ENCODE measurements at places on chromosomes 5 and 9. TPM values are rescaled to one million over a fixed set of nuclear protein-coding genes. Genes with fewer than 3 reads are reported as not detected.

The ADAMTSL2 gene
- not detected for polyA plus RNA-seq

The WDR31 gene
- polyA plus RNA-seq, result 2.0 TPM

The B4GALT1 gene
- 82.0 TPM for polyA plus RNA-seq

The NR4A3 gene
- 2.0 TPM for polyA plus RNA-seq

The CACNA1B gene
- 0.01 TPM for polyA plus RNA-seq

The MYMK gene
- polyA plus RNA-seq, result not detected

The CAVIN4 gene
- 0.21 TPM for polyA plus RNA-seq

DNA sequence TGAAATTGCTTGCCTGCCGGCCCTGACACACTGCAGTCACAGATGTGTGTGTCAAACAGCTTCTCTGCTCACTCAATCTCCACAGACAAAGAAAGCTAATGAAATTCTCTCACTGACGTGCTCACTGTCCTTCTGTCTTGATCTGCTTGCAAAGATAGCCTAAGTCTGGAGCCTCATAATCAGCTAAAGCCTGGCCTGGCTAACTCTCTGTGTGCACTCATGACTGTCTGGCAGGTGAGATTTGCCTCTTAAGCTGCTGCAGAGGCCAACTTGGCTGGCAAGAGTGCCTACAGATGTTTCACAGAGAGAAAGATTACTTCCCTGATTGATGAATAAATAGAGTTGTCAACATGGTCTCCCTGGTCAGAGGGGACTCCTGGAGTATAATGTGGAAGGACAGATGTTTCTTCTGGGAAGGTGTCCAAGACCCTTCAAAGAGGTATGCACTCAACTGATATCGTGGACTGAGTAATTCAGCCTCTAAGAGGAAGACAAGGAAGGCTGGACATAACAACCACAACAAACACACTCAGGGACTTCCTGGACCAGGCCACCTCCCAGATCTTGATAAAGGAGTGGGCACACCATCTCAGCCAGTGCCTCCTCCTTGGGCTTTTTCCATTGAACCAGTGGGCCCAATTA, 362.0 kb downstream of the SPOCK1 start:
- DNase-seq, result no peak

DNA sequence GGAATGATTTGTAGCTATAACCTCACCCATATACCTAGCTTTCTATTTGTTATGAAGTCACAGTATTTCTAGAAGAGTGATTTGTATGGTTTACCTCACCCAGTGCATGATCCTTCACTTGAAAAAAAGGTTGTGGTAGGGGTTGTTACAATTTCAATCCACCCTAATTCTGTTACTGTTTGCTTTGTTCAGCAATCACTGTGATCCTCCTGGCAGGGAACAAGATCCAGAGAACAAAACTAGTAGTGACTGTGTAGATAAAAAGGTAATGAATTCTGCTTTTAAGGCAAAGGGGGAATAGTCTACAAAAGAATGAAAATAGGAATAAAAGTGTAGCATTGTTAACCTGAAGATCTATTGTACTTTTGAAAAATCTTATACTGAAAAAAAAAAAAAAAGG, 191.3 kb upstream of the SH3GL2 start:
- no peak for DNase-seq

DNA sequence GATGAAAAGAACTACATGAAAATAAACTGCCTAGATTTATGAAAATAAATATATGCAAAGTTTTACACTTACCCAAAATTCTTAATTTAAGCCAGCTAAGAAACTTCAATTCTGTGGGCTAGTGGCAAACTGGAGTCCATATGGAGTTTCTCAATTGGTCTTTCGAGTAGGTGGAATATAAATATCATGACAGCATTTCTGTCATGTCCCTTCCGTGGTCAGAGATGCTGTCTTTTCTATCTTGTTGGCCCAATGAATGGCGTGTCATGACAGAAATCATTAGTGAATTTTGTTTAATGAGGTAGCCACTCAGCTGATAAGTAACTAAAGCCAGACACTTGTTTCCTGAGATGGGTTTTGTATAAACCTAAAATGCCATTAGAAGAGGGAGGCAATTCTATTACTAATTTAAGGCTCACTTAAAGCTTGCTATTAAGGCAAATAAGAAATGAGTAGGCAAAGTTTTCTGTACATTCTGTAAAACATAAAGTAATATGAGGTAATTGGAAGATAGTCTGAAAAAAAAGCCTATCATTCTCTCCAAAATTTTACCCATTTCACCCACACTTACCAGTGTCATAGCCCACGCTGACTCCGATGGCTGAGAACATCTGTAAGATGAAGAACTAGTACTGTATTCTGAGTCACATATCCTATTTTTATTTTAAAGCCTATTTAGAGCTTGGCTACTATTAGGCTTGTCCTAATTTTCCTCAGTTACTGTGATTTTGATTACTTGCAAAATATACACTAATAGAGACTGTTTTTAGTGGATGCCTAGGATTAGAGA, 419.3 kb upstream of the MEF2C start:
- no peak for DNase-seq

DNA sequence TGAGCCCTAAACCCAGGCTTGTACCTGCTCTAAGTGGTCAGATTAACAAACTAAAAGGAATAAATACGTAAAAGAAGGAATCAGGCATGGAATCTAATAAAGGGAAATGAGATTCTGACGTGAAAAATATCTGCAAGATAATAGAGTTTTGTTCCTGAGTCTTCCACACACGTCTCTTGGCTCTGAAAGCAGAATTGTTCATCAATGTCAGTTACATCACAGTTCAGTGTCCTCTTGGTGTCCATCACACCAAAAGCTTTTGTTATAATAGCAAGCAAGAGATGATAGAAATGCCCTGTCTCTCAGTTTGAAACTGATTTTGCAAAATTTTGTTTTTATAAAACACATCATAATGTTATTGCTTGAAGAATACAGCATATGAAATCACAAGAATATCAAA, 34.7 kb upstream of the NMUR2 start:
- no peak for DNase-seq

DNA sequence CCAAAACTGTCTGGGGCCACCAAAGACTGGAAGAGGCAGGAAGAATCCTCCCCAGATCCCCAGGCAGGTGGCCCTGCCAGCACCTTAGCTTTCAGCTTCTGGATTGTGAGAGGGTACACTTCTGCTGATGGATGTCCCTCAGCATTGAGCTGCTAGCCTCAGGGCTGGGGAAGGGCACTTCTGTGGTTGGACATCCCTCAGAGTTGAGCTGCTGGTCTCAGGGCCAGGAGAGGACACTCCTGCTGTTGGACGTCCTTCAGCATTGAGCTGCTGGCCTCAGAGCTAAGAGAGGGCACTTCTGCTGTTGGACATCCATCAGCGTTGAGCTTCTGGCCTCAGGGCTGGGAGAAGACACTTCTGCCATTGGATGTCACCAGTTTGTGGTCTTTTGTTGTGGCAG, 83.8 kb upstream of the FCN1 start:
- no peak for DNase-seq

DNA sequence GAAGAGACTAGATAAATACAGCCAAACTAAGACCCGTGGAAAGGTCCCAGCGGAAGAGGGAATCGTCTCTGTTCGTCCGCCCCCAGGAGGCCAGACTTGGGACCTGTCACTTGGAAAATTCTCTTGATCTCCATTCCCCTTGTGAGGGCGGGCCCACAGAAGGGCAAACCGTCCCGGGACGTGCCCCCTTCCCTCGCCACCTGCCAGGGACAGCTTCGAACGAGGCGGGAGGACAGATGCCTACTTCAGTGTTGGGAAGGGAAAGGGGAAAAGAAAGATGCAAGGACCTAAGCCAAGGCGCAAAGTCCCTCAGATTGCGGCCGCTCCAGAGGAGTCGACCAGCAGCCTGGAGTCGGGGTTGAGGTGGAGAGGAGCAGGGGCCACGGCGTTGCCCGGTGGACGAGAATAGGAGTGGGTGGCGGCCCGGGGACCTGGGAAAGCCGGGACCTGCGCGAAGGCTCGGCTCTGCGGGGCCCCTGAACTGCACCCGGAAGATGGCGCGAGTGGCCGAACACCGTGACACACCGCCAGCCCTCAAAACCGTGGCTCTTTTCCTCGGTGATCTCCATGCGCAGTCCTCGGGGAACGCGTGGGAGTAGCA, 4.4 kb upstream of the EBF1 start:
- DNase-seq, result no peak

DNA sequence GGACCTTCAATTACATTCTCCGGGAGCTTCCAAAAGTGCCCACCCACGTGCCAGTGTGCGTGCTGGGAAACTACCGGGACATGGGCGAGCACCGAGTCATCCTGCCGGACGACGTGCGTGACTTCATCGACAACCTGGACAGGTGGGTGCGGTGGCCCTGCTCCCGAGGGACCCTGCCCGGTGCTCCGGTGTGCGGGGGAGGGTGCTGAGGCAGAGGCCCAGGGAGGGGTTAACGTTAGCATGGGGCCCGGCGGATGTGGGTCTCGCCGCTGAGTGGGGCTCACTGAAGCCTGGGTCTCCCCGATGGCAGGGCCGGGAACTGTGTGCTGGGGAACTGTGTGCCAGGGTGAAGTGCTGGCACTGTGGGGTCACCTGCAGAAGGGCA, 10.6 kb upstream of the AJM1 start:
- no peak for DNase-seq

DNA sequence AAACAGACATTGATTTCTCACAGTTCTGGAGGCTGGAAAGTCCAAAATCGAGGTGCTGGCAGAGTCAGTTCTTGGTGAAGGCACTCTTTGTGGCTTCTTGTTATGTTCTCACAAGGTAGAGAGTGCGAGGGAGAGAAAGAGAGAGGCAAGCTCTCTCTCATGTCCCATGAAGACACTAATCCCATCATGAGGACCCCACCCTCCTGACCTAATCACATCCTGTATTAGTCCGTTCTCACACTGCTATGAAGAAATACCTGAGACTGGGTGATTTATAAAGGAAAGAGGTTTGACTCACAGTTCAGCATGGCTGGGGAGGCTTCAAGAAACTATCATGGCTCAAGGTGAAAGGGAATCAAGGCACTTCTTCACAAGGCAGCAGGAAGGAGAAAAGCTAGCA, 5.7 kb upstream of the AMACR start:
- no peak for DNase-seq

GRCh38 chr9:134055981-134056461, 11.8 kb downstream of the BRD3 start:
- DNase-seq, result peak; percentile 58

- DNase-seq, result no peak
These were observed 615.0 kb downstream of the HINT1 start for GRCh38 chr5:130549884-130550561.

DNA sequence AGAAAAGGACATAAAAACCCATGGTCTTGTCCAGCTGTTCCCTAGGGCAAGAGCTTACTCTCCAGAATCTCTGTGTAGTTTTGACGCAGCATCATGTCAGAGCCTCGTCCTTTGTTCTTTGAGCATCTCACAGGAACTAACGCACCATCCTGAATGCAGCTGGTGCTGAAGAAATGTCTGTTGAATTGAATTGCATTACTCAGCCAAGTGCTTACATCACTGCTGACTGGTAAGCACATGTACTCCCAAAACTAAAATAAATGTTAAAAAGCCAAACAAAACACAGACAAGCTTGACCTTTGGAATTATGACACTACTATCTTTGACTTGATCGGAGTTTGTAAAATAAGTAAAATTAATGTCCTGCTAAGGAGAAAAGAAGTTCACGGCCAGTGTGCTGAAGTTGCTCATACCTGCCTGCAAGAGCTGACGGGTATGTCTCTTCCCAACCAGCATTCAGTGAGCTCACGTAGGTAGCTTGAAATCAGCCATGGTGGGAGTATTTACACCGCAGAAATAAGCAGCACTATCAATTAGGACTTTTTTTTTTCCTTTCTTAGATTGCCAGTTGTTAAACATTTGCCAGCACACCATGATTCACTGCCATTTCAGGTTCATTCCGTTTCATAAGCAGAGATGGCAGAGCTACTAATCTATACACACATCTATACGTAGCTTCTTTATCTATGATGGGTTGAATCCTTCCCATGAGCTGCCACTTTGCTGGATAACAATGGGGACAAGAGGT, 310.6 kb upstream of the MSX2 start:
- peak; percentile 20 for DNase-seq

DNA sequence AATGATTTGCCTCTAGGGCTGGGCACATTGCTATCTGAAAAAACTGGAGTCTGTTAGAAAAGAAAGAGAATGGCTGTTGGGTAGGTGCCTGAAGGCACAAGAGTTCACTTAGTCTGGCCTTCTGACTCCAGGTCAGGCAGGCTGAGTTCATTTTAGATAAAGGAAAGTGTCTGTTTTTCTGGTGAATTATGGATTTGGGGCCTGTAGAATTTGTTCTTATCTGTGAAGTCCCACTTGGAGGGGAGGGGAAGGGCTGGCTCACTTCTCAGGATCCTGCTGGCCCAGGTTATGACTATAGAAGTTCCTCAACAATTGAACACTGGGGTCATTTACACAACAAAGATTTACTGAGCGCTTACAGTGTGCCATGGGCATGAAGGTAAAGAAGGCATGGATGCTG, 11.5 kb upstream of the SEPTIN8 start:
- DNase-seq, result no peak

DNA sequence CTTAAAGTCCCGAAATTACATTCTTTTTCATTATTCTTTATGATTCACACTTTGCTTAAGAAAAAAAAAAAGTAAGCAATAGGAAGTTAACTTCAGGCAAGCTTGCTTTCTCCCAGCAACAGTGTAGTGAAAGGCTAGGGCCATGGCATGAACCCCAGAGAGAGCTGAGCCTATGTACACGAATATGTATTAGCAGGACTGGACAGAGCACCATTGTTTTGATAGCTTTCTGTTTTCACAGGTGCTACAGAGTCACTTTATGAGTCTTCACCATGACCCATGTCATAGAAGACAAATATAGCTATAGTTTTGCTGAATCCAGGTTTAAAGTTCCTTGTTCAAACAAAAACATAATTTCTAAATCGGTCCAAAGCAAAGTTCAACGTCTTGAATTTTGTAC, 199.2 kb downstream of the ADAMTSL1 start:
- no peak for DNase-seq

DNA sequence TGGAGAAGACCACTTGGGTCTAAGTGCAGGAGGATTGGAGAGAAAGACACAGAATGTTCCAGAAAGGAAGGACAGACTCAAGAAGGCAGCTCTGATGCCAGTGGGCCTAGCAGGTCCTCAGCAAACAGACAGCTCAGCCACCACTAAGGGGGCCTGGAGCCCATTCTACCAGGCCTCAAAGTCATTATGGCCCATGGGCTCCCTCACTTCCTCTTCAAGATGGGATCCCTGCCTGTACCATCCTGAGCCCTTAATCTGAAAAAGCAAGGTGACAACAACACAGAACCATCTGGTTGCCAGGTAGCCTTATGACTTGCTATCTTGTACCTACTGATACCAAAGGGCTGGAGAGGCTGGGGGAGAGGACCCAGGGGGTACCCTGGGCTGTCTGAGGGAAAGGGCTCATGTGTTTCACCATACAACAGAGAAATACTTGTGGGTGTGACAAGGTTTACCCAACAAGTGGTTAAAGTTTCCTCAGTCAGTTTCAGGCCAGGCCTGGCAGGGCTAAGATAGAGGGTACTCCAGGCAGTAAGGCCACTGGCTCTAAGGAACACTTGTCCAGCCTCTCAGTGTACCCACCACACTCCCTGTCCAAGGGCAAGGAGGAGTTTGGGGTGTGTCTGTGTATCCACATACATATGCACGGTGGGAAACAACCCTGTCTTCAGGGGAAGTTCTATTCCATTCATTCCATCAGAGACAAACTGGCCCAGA, 30.7 kb downstream of the TCF7 start:
- no peak for DNase-seq

Measured in BJ (cell line).